ENCODE measurements at places on chromosomes 1 and 21.

- no peak for DNase-seq
Observed at GRCh38 chr1:228348708-228349467, 57.7 kb downstream of the TRIM11 start.

DNA sequence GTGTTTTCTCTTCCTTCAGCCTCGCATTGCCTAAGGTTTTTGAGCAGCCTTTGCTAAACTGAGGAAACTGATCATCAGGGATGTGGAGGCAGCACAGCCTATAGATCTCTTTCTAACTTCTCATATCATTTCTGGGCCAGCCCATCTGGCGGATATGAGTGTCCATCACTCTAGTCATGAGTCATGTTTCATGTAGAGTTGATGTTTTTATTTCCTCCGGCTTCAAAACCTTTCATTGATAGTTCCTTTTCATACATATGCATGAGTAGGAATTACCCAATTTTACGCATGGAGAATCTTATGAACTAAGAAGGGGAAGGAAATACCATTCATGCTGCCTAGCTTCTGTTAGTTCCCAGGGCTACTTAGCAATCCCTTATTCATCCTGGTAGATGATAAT, 66.3 kb downstream of the SPATA46 start:
- no peak for DNase-seq

- DNase-seq = no peak
Observed at GRCh38 chr1:84117868-84118267, 26.2 kb upstream of the PRKACB start.

DNA sequence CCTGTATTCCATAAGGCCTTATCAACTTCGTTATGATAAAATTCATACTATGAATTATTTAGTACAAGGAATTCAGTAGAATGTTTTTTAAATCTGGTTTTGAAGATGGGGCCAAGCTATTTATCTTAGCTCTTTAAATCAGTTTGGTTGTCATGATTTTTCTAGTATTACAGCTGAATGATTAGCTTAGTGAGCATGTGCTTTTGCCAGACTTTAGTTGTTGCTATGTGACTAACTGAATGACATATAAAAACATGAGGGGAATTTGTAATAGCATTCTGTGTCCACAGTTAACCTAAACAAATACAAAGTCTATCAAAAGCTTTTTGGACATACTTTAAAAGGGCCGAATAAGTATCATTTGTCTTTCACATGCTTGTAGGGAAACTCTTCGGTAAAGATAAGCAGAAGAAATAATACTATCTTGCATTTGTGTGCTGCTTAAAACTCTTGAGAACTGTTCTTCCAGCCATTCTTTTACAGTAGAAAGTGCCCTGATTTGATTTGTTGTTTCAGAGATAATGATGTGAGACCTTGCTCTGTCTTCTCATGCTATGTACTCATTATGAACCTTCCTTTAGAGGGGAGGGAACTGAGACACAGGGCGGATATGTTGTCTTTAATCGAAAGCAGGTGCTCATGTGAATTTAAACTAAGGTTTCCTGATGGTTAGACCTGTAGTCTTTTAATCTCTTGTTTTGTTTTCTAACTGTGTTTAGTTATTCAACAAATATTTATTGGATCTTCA, 18.8 kb downstream of the NEK7 start:
- DNase-seq = no peak

- DNase-seq = peak; percentile 39
Observed at GRCh38 chr1:168135921-168136708, 615 bp downstream of the GPR161 start.

DNA sequence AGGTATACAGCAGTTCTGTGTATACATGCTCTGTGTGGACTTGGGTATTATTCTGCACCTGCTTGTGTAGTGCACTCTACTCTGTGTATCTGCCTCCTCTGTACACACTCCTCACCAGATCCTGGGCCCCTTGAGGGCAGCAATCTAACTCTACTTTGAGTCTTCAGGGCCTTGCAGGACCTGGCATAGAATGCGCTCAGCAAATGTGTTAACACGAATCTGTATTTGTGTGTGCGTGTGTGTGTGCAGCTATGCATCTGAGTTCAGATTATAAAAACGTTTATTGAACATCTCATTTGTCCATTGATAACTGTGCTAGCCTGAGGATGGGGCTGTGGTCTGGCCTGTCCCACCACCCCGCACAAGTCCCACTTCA, 3.9 kb upstream of the MEF2D start:
- peak; percentile 45 for DNase-seq

DNA sequence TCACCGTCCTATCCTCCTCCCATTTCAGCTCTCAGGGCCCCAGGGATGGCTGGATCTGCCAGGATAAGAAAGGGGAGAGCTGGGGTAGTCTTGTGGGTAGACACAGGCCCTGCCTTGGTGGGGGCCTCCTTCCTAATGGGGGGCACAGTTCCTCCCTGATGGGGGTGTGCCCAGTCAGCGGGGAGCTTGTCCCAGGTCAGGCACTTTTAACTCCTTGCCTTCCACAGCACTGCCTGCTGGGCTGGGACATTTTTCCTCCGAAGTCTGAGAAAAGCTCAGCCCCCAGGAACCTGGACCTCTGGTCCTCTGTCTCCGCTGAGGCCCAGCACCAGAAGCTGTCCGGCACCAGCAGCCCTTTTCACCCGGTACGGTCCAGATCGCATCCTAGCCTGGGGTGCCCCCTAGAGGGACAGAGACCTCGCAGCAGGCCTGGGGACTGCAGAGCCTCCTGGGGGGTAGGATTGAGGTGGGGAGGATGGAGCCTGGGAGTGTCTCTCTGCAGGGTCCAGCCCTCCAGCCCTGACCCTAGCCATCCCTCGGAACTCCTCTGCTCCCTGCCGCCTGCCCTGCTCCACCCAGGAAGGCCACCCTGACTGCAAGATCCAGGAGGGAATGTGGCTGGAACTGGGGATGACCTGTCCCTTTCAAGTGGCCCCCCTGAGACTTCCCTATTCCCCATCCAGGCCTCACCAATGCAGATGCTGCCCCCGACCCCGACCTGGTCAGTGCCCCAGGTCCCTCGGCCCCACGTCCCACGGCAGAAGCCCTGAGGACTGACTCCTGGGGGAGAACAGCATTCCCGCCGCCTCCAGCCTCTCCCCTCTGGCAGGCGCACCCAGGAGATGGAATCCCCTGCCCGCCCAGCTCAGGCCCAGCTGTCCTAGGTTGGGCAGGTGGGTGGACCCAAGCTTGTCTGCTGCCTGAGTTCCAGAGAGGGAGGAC, 12.0 kb downstream of the MIIP start:
- no peak for DNase-seq

GRCh38 chr1:2476061-2476999, at the start of gene PLCH2:
PLCH2 (plus strand) TSS chr1:2476289; CDS start chr1:2476589, 300 bp downstream.
- no peak for DNase-seq

DNA sequence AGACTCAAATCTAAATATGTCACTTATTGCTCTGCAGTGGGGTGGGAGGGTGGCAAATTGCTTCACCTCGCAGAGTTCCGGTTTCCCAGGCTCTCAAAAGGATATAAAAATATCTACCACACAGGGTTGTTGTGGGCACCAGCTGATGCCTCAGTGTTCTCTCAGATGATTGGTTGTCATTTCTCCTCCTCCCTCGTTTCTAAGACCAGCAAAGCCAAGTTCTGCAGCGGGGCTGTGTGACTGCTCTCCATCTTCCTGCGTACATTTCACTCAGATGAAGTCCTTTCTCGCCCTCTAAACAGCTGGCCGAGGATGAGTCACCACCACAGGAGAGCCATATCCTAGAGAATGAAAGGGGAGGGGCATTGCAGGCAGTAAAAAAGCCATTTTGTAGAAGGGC, 35.0 kb upstream of the VWA5B1 start:
- DNase-seq = no peak

GRCh38 chr1:221873673-221874072, 131.8 kb upstream of the DUSP10 start:
- DNase-seq = no peak

GRCh38 chr21:33541105-33541711, 709 bp downstream of the GART start:
- no peak for DNase-seq

DNA sequence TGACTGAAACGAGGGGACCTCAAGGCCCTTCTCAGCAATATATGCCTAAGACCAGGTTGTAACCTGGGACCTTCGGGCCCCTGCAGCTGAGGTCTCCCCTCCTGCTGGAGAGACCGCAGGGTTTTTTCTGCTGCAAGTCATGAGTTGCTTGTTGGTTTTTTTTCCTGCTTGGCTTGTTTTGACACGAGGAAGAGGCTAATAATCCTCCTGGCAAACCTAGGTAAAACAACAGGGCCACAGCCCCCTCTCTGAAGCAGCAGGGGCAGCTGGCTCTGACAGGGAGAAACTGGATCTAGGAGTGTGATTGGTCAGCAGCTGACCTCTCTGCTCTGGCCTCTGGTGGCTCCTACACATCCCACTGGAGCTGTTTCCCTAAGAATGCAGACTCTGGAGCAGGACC, 69.0 kb downstream of the CD34 start:
- DNase-seq = no peak

DNA sequence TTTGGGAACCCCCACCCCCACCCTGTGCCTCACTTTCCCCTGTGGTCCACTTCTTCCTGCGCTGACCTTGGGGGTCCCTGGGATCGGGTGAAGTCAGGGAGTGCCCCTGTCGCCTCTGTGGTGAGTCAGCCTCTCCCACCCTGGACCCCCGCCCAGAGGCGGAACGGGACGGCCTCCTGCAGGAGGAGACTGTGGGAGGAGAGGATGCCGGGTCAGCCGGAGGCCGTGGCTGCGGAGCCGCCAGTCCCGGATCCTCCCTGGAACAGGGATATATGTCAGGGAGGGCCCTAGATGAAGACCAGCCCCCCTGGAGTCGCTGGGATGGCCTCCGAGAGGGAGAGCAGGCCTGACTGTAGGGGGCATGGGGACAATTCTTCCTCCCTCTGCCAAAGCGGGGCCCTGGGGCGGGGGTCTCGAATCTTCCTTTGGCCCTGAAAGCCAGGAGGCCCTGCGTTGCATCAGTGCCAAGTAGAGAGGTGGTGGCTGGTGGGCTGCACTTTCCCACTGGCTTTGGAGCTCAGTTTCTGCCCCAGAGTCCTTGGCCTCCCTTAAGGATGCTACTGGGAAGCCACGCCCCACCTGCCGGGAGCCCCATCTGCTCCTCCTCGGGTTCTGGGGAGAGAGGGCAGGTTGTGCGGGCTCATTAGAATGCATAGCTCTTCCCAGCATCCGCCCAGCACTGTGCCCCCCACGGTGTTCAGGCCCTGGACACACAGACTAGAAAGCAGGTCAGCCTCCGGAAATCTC, 930 bp downstream of the ARHGEF10L start:
- DNase-seq = peak; percentile 51

- no peak for DNase-seq
Observed at GRCh38 chr1:195202241-195202640, 1406.0 kb downstream of the KCNT2 start.
